ENCODE measurements at places on chromosomes 12 and 14.
A peak's percentile ranks its signal among the peaks of the same experiment; 100 is the strongest.

- no peak for DNase-seq
Observed at GRCh38 chr14:102250636-102251035, 54.3 kb downstream of the MOK start.

DNA sequence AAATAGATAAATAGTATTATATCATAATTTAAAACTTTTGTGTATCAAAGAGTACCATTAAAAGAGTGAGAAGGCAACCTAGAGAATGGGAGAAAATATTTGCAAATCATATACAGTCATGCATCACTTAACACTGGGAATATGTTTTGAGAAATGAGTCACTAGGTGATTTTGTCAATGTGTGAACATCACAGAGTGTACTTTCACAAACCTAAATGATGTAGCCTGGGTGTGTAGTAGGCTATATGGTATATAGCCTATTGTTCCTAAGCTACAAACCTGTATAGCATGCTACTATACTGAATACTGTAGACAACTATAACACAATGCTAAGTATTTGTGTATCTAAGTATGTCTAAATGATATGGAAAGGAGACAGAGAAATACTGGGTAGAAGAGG is 48.0 kb upstream of the ARID2 start:
- no peak for DNase-seq

DNA sequence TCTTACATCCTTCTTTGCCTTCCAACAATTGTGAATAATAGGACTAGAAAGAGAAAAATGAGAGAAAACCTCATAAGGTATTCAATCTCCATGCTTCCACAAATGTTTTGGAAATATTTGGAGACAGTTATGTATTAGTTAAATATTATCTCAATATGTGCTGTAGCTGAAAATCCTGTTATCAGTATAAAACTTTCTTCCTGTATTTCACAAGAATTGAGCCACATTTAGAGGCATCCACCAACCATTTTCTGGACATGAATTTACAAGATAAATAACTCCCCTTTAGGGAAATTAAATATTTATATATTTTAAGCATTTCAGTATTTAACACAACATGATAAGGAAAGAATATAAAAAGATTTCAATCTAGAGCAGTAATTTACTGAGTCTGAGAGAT is 200.3 kb downstream of the GPHN start:
- no peak for DNase-seq

GRCh38 chr14:55124774-55125386 is 4.2 kb upstream of the LGALS3 start:
- no peak for DNase-seq

GRCh38 chr12:2008677-2009076 is 4.4 kb upstream of the DCP1B start:
- DNase-seq = no peak

DNA sequence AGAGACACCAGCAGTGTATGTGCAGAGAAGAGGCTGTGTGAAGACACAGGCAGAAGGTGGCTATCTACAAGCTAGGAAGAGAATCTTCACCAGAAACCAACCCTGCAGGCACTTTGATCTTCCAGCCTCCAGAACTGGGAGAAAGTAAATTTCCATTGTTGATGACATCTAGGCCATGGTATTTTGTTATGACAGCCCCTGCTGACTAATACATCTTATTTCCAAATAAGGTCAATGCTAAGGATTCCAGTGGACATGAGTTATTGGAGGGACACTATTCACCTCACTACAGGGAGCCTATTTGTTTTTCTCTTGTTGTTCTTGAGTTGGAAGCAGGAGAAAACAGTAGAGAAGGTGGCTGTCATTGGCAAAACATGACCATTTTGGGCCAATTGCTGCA is 88.5 kb upstream of the RIN3 start:
- no peak for DNase-seq

DNA sequence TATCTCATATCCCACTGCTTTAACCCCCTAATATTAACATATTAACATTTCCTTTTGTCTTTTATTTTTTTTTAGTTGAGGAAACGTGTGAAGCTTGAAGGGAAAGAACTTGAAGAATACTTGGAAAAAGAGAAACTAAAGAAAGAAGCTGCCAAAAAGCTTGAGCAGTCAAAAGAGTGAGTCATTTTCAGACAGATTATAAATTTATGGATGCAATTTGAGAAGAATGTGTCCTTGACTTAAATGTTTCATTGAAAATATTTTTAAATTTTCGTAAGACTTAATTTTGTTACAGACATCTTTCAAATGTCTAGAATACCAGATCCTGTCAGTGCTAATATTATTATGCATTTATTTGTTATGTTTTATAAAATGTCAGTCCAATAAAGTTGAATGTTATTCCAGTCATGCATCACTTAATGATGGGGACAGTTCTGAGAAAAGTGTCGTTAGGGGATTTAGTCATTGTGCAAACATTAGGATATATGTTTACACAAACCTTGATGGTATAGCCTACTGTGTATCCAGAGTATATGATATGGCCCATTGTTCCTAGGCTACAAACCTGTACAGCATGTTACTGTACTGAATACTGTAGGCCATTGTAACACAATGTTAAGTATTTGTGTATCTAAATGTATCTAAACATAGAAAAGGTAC is 32.6 kb downstream of the CPSF2 start:
- peak; percentile 39 for DNase-seq

GRCh38 chr12:106329231-106329982 is 26.9 kb downstream of the TCP11L2 start:
- no peak for DNase-seq
